ENCODE measurements at places on chromosomes 4 and X.

GRCh38 chrX:43002526-43003203 is 224.7 kb upstream of the PPP1R2C start:
- no peak for DNase-seq

DNA sequence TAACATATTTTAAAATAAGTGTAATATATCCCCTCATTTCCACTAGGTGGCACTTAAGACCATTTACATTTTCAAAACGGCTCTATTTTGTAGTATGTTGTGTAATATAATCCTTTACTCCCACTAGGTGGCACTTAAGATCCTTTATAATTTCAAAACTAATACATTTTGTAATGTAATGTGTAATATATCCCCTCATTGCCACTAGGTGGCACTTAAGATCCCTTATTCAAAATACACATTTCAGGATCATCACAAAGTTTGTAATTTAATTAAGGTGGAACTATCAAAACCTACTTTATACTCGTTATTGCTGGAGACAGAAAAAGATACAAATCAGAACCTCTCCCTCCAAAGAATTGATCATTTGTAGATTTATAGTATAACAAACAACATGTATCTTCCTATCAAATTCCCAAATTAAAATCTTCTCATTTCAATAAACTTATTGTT is 132.5 kb downstream of the ARHGAP6 start:
- DNase-seq: no peak

DNA sequence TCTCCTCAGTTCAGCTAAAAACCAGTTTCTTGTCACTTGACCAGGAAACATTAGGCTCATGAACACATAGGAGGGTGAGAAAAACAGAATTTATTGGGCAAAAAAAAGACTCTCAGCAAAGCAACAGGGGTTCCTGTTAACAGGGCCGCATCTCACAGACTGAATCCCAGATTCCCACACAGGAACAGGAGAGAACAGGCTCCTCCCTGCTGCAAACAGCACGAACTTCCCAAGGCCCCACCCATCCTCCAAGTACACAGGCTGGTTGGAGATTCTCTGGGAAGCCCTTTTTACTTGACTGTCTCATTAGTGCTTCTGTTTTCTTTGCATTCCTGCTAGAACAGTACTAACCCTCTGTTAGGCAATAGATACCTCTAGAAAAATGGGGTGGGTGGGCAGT is 52.4 kb upstream of the IL21 start:
- no peak for DNase-seq

DNA sequence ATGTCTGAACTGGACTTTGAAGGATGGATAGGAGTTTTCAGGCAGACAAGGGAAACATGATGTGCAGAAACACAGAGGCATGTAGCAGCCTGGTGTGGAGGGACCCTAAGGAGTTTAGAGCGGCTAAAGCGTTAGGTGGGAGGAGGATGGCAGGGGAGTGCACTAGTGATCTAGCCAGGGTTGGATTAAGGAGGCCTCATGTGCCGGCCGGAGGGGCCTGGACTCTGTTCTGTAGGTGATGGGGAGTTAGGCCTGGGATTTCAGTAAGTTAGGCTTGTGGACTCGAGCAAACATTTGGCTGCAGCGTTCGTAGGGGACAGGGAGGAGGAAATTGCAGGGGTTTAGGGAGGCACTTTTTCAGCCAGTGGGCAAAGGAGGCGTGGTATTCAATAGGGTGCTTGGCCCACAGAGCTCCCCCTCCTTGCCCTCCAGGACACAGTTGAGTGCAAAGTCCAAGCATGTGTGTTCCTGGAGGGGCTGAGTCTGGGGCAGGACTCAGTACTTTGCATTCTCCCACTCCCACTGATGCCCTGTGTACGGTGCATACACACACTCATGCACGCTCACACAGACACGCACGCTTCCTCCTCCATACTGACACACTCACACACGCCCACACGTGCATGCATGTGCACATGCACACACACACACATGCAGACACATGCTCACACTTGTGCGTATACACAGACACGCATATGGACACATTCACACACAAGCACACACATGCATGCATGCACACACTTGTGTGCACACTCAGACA is 18.6 kb downstream of the PSAPL1 start:
- DNase-seq: no peak

- DNase-seq: no peak
These were observed 81.6 kb downstream of the RTL9 start for GRCh38 chrX:110440016-110440805.

DNA sequence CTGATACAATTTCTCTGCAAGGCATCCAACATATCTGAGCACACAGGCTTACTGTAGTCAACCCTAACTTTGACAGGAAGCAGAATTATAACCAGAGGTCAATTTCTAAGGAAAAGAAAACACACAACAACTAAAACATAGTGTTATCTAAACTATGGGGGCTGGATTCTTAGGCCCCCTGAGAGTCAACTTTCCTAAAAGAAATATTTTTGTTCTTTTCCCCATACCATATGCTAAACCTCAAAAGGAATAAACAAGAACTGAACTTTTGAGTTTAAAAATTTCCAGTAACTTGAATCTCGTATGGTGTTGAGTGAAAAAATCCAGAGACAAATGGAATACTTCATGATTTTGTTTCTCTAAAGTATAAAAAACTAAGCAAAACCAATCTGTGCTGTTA is 42.9 kb downstream of the ATXN3L start:
- no peak for DNase-seq
